Germinal center (tissue), 1 donor: ENCODE measurements at places on chromosomes 1 and 21.

GRCh38 chr21:46000731-46001641 is 19.4 kb downstream of the COL6A1 start:
- DNase-seq, result no peak

DNA sequence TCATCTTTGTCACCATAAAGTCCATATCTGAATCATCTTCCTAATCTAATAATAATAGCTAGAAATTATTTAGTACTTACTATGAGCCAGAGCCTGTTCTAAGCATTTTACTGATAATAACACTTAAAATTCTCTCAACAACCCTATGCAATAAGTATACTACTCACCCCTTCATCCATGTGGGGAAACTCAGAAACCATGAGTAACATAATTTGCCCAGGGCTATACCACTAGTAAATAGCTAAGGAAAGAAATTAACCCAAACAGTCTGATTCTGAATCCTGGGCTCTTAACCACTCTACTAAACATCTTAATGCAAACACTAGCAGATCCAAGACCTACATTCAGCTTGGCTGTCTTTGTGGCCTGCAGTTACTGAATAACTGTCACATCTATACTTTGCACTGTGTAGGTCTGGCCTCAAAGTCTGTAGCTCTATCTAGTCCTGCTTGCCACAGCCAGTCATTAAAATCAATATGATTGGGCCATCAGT is 394.8 kb upstream of the ESRRG start:
- no peak for DNase-seq

DNA sequence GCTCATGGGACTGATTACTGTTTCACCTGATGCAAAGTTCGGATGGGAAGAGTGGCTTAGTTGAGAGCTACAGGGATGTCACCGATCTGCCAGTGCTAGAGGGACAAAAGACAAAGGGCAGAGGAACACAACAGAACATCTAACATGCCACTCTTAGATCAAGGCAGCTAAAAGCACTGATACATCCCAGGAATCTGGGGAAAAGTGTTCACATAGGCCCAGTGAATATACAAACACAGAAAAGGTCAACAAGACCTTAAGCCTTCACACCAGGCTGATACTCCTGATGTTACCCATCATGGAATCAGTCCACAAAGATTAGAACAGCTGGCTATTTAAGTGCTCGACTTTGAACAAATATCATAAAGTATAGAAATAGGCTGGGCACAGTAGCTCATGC is 163.2 kb downstream of the EIF4G3 start:
- no peak for DNase-seq

GRCh38 chr1:50656931-50657330 is 233.7 kb upstream of the DMRTA2 start:
- DNase-seq, result no peak

DNA sequence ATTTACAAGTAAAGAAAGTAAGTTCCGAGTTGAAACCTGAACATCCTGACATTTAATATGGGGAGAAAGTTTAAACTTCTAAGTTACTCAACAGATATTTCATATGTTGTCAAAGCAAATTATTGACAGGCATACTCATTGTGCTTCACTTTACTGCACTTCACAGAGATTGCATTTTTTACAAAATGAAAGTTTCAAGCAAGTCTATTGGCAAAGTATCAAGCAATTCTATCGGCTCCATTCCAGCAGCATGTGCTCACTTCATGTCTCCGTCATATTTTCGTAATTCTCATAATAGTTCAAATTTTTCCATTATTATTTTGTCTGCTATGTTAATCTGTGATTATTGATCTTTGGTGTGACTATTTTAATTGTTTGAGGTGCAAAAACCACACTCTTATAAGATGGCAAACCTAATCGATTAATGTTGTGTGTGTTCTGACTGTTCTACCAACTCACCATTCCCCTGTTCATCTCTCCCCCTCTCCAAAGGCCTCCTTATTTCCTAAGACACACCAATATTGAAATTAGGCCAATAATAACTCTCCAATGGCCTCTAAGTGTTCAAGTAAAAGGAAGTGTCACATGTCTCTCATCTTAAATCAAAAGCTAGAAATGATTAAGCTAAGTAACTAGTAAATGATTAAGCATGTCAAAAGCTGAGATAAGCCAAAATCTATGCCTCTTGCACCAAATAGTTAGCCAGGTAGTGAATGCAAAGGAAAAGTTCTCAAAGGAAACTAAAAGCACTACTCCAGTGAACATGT is 68.2 kb upstream of the BCL9 start:
- no peak for DNase-seq

DNA sequence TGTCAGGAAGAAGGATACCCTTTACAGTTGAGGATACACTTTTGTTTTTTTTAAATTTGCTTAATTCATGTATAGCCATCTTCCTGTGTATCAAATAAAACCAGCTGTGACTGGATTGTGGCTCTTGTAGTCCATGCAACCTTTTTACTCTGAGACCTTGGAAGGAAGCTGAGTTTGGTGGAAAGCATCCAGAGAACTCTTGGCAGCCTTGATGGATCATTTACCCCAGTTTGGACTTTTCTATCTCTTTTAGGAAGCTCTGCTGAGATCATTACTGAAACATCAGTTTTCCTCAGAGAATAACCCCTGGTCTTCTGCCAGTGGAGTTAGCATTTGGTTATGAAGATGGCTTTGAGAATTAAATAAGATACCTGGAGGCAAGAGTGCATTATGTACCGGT is 21.2 kb upstream of the APOBEC4 start:
- DNase-seq, result no peak

DNA sequence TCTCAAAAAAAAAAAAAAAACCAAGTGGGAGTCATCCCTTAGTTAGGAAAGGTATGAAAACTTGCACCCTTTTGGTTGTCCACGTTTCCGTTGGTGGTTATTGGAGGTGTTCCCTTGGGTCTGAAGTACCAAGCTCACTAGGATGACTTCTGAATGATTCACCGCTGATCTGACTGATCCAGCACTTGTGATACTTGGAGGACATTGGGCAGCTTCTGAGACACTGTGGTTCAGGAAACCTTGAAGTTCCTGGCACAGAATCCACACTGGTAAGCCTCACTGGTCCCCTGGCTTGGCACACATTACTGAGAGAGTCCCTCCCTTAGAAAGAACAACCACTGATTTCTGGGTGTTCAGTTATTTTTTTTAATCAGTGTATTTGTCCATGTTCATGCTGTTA is 91.9 kb downstream of the RYR2 start:
- no peak for DNase-seq

- DNase-seq, result no peak
Observed at GRCh38 chr1:157984469-157984868, 9.0 kb upstream of the KIRREL1 start.

DNA sequence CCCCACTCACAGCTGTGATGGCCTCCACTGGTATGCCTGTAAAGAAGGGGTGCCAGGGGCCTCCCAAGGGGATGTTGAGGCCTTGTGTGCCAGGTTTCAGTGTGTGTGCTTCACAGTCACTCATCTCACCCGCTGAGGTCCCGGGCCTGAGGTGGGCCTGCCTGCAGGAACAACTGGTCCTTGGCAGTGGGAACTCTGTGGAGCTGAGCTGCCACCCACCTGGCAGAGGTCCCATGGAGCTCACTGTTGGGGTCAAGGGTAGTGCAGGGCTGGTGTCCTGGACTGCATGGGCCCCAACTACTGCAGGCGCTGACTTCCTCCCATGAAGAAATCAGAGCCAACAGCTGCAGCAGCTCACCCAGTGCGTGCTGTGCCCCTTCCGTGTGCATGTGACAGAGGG is 17.3 kb upstream of the ZNF678 start:
- DNase-seq, result no peak

DNA sequence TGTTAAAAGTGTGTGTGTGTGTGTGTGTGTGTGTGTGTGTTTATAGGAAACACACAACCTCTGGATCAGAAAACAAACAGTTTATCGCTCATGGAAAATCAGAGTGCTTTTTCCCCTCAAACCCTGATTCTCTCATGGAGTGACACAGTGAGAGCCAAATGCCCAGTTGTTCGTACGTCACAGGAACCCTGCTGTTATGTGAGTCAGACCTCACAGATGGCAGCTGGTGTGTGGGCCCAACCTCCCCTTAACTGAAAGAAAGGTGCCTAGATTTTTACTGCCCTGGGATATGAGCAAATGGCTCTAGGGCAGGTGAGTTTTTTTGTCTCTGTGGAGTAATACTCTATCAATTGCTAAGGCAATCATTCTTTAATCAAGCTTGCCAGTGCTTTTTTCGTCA is 1788.1 kb downstream of the BRINP3 start:
- DNase-seq, result no peak

GRCh38 chr1:214066190-214066589 is 78.4 kb downstream of the PROX1 start:
- DNase-seq, result no peak

GRCh38 chr1:57889676-57890320 is 465.9 kb upstream of the DAB1 start:
- no peak for DNase-seq

GRCh38 chr21:31743712-31744111 is 11.8 kb upstream of the SCAF4 start:
- no peak for DNase-seq

GRCh38 chr21:45580181-45580575 is 37.9 kb upstream of the SLC19A1 start:
- no peak for DNase-seq

GRCh38 chr21:29295066-29295650 is 3.6 kb upstream of the BACH1 start:
- no peak for DNase-seq

- DNase-seq, result peak; percentile 67
Observed at GRCh38 chr21:42219606-42220137, 732 bp downstream of the ABCG1 start.

DNA sequence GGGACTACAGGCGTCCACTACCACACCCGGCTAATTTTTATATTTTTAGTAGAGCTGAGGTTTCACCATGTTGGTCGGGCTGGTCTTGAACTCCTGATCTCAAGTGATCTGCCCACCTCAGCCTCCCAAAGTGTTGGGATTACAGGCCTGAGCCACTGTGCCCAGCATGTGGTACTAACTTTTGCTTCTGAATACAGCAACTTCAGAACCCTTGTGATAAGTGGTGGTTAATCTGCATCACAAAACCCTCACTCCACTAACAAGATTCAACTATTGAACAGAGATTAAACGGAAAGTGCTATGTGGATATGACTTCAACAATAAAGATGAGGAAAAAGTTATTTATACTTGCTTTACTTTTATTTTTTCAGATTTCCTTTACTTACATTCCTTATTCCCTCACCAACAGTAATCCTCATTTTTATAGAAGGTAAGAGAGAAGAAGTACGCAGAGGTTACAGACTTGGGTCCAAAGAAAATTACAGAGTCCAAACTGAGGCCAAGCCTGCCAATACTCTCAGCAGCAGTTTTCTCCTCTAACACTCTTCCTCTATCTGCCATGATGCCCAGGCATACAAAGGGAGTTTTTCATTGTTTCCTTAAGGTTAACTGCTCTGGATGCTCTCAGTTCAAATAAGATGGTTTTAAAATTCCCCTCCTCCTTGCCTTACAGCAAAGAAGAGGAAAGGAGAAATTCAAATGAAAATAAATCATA is 44.3 kb downstream of the SLC16A1 start:
- DNase-seq, result no peak

- no peak for DNase-seq
Observed at GRCh38 chr1:63813829-63814277, 40.0 kb downstream of the ROR1 start.

GRCh38 chr21:10521091-10521598 is at the start of gene TPTE:
TPTE (plus strand) TSS chr21:10521583; CDS start chr21:10538724, 17,141 bp downstream.
- DNase-seq, result no peak

GRCh38 chr1:224138198-224138597 is 24.3 kb downstream of the FBXO28 start:
- DNase-seq, result no peak

DNA sequence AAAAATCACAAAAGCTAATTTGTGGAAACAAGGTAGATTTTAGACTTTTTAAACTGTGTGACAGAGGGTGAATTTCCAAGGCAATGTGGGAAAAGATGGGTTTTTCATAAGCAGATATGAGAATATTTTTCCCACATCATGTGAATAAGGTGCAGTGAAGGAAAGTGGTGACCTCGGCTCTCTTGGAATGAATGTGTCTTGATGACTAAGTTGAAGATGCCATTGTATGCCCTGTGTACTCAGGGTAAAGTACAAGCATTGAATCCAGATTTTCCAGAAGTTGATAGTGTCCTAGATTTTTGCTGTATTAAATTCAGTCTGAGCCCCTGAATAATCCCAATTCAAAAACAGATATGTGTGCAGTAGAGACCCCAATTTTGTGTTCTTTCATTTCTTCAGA is 442.6 kb upstream of the ADGRL2 start:
- DNase-seq, result no peak

GRCh38 chr1:67264152-67264551 is 43.5 kb upstream of the IL12RB2 start:
- DNase-seq, result no peak

DNA sequence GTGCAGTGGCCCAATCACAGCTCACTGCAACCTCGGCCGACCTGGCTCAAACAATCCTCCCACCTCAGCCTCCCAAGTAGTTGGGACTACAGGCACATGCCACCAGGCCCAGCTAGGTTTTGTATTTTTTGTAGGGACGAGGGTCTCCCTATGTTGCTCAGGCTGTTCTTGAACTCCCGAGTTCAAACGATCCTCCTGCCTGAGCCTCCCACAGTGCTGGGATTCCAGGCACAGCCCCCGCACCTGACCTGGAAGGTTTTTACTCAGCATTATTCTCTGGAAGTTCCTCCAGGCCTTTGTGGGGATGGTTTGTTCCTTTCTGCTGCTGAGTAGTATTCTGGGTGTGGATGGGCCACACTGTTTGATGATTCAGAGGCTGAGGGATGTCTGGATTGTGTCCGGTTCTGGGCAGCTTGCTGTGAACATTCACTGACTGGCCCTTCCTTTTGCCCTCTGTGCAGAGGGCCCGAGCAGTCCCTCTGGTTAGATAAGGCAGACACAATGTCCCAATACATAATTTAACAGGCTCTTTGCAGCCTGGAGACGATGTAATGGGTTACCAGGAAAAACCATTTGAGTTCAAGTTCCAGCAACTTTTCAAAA is 6.0 kb upstream of the TRAPPC10 start:
- DNase-seq, result no peak

DNA sequence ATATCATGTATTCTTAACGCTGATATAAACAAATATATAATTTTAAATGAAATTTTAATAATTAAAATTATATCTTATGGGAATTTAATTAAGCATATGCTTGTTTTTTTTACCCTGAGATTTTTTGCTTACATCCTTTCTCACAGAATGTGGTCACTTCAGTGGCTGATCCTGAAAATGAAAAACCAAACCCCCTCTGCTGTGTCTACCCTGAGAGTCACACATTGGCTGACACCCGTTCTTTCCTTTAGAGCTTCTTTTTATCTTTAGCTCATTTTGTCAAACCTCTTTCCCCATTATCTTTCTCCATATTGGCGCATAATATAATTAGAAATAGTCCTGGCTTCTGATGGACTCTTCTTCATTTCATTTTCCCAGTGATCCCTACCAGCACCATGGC is 10.8 kb upstream of the CACYBP start:
- DNase-seq, result no peak

GRCh38 chr1:26701995-26702679 is 6.3 kb downstream of the ARID1A start:
- DNase-seq, result no peak

- no peak for DNase-seq
Observed at GRCh38 chr21:45313682-45314081, 26.0 kb upstream of the POFUT2 start.

GRCh38 chr1:222462601-222463000 is 85.3 kb downstream of the HHIPL2 start:
- DNase-seq, result no peak

GRCh38 chr1:162886705-162887104 is 25.7 kb upstream of the CCDC190 start:
- no peak for DNase-seq

- no peak for DNase-seq
Observed at GRCh38 chr1:234841281-234841680, 231.3 kb upstream of the IRF2BP2 start.

GRCh38 chr1:2558420-2558819 is 2.2 kb downstream of the TNFRSF14 start:
- no peak for DNase-seq

GRCh38 chr1:21628798-21629393 is 40.3 kb downstream of the RAP1GAP start:
- no peak for DNase-seq
